ENCODE measurements at places on chromosomes 1 and 21. TPM values are rescaled to one million over a fixed set of nuclear protein-coding genes. Genes with fewer than 3 reads are reported as not detected.

Gene MDM4
- 24.4 TPM for total RNA-seq

Gene C1orf185
- not detected for total RNA-seq

Gene CHI3L2
- total RNA-seq = 3.1 TPM

Gene IQGAP3
- 11.3 TPM for total RNA-seq

Gene HSD3B1
- not detected for total RNA-seq

Gene EXTL1
- 8.0 TPM for total RNA-seq

Gene WNT3A
- total RNA-seq = not detected

Data from melanocyte of skin (primary cell).